ENCODE measurements at places on chromosomes 12 and 14.

GRCh38 chr12:119980242-119980641 is 8.8 kb upstream of the BICDL1 start:
- DNase-seq, result no peak

DNA sequence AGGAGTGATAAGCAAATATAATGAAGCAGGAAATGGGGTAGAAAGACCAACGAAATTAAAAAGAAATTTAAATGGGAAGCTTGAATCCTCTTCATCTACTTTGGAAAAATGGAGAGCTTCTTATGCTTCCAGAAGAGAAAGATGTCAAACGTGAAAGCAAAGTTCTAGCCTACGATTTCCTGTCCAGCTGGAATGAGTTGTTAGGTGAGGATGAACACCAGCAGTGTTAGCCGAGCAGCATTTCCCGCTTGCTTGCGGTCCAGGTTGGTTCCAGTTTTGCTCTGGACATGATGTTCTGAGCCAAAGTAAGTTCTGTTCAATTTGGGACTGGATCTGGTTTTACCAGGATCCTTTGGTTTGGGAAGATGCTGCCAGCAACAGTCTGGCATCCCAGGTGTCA is 78.9 kb downstream of the DACT1 start:
- no peak for DNase-seq

- no peak for DNase-seq
These were observed 26.6 kb downstream of the DCN start for GRCh38 chr12:91155990-91156389.

- DNase-seq, result no peak
These were observed 24.6 kb upstream of the SERPINA1 start for GRCh38 chr14:94412671-94413638.

DNA sequence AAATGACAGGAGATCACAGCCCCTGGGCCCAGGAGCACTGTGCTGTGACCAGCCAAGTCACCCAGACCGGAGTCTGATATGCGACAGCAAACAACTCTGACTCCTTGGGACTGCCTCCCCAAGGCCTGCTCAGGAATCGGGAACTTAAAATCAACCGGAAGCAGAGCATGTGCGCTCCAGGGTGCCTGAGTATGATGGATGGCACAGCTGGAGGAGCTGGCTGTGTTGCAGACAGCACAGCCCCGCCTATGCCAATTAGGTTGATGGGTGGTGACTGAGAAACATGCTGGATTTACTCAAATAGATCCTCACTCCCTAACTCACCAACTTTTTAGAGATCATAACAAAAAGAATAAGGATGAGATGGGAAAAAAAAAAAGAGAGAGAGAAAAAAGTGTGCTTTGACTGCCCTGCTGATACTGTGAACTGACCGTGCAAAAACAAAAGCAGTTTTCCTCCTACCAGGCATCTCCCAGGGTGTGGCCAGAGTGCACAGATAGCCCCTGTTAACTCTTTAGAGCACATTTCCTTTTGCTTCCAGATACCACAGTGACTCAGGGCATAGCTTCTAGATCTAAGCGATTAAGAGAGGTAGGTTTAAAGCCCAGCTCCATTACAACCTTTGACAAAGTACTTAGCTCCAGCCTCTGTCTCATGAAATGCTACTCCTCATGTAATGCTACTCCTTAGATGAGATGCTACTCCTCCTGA is 27.4 kb upstream of the STON2 start:
- no peak for DNase-seq

DNA sequence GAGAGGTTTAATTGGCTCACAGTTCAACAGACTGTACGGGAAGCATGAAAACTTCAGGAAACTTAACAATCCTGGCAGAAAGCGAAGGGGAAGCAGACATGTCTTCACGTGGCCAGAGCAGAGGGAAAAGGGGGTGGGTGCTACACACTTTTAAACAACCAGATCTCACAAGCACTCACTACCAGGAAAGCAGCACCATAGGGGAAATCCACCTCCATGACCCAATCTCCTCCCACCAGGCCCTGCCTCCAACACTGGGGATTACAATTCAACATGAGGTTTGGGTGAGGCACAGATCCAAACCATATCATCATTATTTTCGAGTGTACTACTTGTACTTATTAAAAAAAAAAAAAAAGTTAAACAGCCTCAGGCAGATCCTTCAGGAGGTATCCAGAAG is 29.9 kb downstream of the RXYLT1 start:
- no peak for DNase-seq

- DNase-seq, result no peak
These were observed 36.5 kb downstream of the LTBP2 start for GRCh38 chr14:74575507-74575906.

- DNase-seq, result peak; percentile 69
These were observed 29.0 kb downstream of the PTPRQ start for GRCh38 chr12:80472911-80473500.

- DNase-seq, result no peak
These were observed 206.5 kb downstream of the SUDS3 start for GRCh38 chr12:118582863-118583262.

DNA sequence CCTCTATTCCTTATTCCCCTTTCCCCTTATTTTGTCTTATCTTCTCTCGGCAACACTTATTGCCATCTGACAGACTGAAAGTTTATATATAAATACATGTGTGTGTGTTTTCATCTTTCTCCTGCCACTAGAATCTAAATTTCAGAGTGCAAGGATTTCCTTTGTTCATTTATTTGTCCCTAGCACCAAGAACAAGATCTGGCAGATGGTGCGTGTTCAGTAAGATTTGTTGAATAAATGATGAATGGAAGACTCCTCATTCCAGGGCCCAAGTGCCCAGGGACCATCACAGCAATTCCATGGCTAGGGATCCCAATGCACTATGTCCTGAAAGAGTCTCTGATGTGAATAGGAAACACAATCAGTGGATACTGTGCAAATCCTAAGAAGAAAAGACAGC is 97.9 kb upstream of the EEA1 start:
- DNase-seq, result no peak

DNA sequence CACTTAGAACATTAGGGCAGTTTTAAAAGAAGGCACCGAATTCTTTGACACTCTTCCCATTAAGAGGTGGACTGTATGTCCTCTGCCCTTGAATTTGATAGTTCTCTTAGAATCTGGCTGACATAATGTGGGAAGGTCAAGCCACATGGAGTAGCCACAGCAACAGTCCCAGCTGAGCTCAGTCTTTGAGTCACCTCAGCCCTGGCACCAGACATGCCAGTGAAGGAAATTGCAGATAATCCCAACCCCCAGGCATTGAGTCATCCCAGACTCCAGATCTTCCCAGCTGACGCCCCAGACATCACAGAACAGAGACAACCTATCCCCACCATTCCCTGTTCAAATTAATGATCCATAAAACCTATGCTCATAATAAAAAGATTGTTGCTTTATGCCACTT is 83.4 kb downstream of the GTF2A1 start:
- DNase-seq, result peak; percentile 96

DNA sequence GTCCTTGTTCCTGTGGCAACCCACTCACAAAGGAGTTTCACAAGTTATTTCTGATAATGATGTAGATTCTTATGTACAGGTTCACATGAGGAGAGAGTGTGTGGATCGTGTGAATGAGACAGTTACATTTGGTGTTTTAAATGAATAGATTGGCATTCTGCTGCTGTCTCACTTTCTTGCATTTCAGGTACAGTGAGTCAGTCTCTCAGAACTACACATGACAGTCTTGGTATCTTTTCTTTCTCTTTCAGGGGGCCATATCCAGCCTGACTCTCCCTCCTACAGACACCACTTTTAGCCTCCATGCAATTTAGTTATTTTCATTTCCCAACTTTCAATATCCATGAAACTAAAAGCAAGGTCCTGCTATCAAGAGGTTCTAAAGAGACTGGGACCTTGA is 19.9 kb upstream of the TMTC2 start:
- DNase-seq, result no peak

DNA sequence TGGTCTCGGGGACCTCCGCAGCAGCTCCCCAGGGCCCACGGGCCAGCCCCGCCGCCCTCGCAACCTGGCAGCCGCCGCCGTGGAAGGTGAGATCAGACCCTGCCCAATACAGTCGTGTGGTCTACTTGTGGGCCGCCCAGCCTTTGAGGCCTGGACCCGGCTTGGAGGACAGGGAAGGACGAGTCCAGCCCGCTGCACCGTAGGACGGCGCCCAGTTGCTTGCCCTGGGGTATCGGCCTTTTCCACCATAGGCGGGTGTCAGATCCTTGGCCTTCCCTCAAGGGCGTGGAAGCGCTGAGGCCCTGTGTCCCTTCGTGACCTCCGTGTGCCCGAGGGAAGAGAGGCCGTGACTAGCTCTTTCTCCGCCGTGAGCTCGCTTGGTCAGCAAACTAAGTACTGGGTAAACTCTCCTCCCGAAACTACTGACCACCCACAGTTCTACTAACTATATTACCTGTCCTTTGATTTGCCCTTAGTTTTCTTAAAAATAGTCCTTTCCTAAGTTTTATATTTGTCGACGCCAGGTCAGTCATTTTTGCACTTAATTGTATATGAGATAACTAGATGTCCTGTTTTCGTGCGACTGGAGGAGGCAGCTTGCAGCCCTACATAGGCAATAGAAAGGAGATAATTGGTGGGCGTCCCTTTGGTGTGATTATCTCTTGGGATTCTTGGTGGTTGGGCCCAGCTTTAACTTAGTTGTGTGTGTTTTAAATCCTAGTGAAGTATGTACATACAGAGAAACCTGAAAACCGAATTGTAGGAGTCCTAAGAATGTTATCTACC is 757 bp downstream of the SLC25A3 start:
- no peak for DNase-seq

- DNase-seq, result peak; percentile 46
These were observed 123.1 kb downstream of the SRGAP1 start for GRCh38 chr12:63967358-63968145.

GRCh38 chr14:60175255-60175902 is 10.2 kb upstream of the DHRS7 start:
- DNase-seq, result no peak

DNA sequence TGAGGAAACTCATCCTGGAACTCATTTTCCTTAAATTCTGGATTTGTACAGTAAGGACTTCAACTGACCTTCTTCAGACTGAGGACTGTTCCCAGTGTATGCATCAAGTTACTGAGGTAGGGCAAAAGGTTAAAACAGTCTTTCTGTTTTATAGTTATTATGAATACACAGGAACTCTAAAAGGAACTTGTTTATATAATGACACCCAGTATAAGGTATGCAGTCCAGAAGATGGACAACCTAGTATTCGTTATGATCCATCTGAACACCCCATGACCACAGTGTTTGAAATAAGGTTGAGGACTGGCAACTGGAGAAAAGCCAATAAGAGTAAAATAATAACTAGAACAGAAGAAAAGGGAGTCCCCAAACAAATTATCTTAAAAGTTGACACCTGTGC is 779.9 kb upstream of the TMEM132C start:
- peak; percentile 14 for DNase-seq

DNA sequence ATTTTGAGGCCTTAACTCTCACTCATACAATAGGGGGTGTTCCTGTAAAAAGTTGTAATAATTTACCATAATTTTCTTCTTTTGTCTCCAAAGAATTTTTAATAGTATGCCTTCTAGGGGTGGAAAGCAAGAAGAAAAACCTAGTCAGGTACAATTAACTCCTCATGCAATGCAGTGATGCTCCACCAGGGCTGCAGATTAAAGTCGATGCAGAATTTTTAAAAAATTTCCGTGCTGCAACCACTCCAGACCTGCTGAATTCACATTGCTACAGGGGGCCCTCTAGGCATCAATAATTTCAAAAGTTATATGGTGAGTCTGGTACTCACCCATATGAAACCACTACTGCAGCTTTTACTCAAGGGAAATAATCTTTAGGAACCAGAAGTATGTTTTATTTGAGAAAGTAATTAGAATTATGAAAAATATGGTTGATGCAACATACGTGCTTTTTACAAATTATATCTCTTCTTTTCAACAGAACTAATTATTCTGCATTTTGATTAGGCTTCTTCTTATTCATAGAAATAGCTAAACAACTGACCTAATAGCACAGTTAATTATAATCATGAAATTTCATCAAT is 353.2 kb downstream of the BCAT1 start:
- no peak for DNase-seq

GRCh38 chr14:73834261-73834625 is 17.4 kb upstream of the PTGR2 start:
- no peak for DNase-seq

GRCh38 chr14:56358851-56359614 is 220.6 kb upstream of the TMEM260 start:
- DNase-seq, result no peak

DNA sequence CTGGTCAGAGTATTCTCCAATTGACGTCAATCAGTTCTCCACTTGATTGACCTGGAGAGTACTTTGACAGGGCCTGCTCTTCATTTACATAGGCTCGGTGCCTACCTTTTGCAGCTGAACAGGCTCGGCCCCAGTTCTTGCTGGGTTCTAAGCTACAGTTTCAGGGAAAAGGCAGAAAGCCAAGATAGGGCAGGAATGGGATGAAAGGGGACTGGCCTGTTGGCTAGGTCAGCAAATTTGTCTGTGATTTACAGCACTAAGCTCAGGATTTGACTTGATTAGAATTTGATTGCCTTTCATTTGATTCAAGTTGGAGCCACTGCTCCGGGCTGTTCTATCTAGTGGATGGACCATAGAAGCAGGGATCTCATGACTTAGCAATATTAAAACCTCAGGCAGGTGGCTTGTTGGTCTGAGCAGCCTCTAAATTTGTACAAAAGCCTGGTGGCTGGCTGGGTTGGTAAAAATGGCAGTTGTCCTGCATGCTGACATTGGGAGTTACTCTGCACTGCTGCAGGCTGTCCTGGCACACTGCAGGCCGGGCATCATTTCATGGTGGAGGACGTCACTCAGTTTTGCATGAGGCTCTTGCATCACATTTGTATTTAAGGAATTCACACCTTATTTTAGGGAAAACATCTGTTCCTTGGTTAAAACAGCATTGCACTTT is 71.8 kb downstream of the BICD1 start:
- DNase-seq, result no peak

GRCh38 chr12:22374508-22374907 is 40.0 kb upstream of the ST8SIA1 start:
- no peak for DNase-seq

DNA sequence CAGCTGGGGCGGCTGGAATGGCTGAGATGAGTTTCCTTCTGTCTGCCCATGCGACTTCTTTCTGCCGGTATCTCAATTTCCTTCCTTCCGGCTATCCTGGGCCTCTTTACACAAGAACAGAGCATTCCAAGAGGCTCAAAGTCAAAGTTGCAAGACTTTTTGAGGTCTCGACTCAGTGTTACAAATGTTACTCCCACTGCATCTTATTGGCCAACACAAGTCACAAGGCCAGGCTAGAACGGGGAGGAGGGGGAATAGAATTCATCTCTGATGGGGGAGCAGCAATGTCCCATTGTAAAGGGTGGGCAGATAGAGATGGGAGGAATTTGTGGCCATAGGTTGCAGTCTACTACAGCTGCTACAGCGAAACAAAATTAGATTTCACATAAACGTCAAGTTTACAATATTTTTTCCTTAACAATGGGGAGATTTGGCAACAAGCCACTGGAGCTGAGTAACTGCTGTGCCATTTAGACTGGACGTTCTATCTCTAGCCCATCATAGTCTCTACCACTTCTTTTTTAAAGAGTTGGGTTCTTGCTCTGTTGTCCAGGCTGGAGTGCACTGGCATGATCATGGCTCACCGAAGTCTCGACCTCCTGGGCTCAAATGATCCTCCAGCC is 9.5 kb upstream of the NYNRIN start:
- DNase-seq, result no peak

- DNase-seq, result no peak
These were observed 228.4 kb upstream of the OTX2 start for GRCh38 chr14:57038689-57039088.

- DNase-seq, result no peak
These were observed 478.4 kb downstream of the RAD51B start for GRCh38 chr14:68297876-68298468.

- no peak for DNase-seq
These were observed 42.0 kb downstream of the MOK start for GRCh38 chr14:102262929-102263462.
